ENCODE measurements at places on chromosomes 7 and 10.
A peak's percentile ranks its signal among the peaks of the same experiment; 100 is the strongest.

DNA sequence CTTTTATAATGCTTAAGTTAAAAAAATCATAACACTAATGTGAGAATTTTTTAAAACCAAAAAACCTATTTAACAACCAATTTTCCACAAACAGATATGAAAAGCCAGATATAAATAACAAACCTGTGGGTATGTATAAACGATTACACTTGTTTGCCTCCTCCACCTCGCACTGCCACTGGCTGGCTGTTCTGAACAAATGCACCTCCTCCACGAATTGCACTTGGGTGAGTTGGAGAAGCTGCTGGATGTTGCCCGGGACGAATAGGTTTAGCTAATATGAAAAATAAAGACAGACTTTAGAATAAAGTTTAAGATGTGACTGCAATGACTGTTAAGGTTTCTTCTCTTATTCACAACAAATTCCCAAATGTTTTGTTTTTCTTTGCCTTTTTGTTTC is 40.8 kb downstream of the KIF5B start:
- no peak for DNase-seq

GRCh38 chr7:132179080-132179430 is 397.2 kb downstream of the PLXNA4 start:
- DNase-seq, result no peak

DNA sequence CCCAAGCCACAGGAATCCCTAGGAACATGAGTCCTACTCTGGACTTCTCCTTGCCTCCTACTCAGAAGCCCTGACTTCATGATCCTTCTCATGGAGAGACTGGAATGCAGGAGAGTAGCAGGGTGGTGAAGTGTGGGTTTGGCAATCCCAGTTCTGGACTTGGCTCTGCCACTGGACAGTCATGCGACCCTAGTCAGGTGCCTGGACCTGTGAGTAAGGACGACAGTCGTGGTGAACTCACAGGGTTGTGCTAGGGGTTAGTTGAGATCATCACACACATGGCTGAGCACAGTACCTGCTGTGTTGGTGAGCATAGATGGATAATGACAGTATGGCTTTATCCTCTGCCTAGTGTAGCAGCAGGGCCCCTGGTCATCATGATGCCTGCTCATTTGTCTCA is 117.9 kb downstream of the LRRC18 start:
- no peak for DNase-seq

- DNase-seq, result no peak
Observed at GRCh38 chr7:105672801-105673200, 91.5 kb upstream of the EFCAB10 start.

DNA sequence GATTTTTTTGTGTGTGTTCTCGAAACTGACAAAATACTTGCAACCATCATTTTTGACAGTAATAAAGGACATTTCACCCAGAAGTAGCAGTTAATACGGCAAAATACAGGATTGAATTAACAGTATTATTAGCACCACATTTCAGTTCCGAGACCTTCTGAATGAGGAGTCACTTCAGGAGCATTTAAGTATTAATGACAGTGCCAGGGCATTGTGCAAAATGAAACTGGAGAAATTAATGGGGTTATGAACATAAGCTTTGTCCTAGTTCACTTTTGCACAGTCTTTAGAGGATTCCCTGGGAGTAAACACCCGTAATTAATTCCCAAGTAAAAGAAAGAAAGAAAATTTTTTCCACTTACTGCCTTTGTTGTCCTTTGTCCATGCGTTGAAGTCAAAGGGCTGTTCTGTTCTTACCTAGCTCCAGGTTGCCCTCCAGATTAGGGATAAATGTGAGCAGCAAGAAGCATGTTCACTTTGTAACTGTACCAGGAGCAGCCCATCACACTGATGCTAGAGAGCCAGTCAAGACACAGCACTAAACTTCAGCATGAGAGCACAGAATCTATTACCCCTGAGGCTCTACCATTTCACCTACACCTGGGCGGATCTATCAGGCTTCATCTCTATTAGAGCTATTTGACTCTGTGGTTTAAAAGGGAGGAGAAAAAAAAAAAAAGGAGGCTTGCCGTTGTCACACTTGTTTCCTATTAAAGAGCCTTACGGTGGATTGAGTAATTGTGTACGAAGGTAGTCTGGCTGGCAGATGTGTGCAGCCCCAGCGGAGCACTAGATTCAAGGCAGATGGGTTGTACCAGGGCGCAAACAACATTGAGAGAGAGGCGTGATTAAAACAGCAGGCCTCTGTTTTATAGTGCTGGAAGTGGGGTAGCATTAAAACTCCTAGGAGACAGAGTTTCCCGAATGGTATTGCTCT is 297.8 kb upstream of the SEMA3A start:
- DNase-seq, result no peak

- DNase-seq, result no peak
Observed at GRCh38 chr7:111242141-111242755, 151.3 kb downstream of the LRRN3 start.

- peak; percentile 74 for DNase-seq
Observed at GRCh38 chr10:119305860-119306513, 98.6 kb downstream of the GRK5 start.

DNA sequence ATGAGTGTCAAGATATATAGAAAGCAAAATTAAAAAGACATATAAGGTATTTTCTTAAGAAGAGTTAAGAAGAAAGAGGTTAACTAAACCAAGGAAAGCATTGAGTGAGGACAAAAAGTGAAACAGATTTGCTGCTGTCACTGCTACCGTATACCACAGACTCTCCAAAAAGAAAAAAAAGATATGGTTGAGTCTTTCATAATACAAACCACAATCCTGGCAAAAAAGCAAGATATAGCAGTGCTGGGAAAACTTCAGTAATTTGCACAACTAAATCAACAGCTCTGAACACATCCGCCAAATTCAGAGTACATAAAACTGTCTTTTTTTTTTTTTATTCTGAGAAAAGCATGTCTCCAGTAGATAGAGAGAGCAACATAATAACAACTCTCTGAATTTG is 114.7 kb downstream of the ETV1 start:
- no peak for DNase-seq

DNA sequence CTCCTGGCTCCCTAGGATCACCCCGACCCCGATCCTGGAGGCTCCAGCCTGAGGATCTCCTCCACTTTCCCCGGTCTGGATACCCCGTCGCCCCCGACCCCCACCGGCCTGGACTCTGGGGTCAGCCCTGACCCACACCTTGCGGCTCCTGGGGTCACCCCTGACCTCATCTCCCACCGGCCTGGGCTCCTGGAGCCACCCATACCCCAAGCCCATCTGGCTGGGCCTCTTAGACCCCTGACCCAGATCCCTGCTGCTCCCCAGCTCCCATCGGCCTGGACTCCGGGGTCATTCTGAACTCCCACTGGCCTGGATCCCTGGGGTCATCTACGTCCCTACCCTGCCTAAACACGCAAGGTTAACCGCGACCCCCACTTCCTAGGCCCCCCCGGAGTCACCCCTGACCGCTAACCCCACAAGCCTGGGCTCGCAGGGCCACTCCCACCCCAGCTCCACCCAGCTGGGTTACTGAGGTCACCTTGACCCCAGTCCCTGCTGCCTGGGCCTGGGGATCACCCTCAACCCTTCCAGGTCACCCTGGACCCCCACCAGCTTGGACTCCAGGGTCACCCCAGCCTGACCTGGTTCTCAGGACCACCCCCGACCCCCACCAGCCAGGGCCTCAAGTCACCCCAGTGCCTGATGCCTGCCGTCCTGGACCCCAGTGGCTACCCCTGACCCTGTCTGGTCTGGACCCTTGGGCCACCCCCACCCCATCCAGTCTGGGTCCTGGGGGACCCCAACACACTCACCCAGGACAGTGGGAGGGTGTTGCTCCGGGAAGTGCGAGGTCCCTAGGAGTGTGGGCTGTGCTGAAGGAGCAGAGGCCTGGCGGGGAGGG is 1.2 kb downstream of the FOXK1 start:
- no peak for DNase-seq

- no peak for DNase-seq
Observed at GRCh38 chr7:154503962-154504550, 451.9 kb downstream of the DPP6 start.

- DNase-seq, result no peak
Observed at GRCh38 chr7:156118248-156118645, 306.0 kb upstream of the SHH start.

- DNase-seq, result no peak
Observed at GRCh38 chr10:47266602-47267001, 33.4 kb upstream of the GDF10 start.

GRCh38 chr7:137695494-137695893 is 151.3 kb downstream of the DGKI start:
- no peak for DNase-seq

All from activated T-helper 1 cell treated with Interleukin-2 at 50 U/mL for 16 hours (primary cell).